Caki2 (cell line): ENCODE measurements at places on chromosomes 7 and 10. TPM values are rescaled to one million over a fixed set of nuclear protein-coding genes. Genes with fewer than 3 reads are reported as not detected.

- DNase-seq: no peak
These were observed 95.9 kb downstream of the CHRM2 start for GRCh38 chr7:136964347-136964746.

- DNase-seq: peak; percentile 54
These were observed 12.2 kb upstream of the CAV1 start for GRCh38 chr7:116512520-116513188.

DNA sequence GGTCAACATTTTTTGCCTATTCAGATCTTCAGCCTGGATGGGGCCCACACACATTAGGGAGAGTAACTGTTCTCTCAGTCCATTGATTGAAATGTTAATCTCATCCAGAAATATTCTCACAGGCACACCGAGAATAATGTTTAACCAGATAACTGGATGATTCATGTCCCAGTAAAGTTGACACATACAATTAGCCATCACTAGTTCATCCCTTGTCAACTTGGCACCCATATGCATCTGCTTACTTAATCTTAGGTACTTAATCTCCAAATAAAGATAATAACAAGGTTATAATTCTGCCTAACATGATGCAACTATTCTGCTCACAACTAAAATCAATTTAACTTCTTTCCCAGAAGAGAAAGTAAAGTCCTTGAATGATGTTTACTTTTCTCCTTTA lies 502.6 kb downstream of the ADRA2A start:
- DNase-seq: peak; percentile 35

DNA sequence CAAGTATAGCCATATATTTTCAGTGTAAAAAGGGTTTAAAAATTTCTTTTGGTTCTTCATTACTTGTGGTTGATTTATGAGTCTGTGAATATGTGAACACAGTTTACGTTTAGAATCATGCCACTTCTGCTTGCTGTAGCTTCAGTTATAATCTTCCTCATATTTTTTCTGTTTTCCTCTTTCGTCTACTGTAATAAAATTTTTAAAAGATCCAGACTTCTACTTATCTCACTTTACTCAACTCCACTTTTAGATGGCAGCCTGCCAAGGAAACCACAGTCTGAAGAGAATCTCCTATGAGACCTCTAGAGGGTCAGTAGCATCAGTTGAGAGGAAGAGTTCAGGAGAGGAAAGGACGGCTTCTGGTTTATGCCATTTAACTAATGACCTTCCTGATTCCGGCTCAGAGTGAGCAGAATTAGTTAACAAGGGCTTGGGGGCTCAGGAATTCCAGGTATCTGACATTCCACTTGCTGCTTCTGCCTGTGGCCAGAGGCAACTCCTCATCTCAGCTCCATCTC lies 21.4 kb downstream of the CREB5 start:
- peak; percentile 62 for DNase-seq

GRCh38 chr10:70804421-70804808 lies 11.3 kb upstream of the SGPL1 start:
- no peak for DNase-seq

DNA sequence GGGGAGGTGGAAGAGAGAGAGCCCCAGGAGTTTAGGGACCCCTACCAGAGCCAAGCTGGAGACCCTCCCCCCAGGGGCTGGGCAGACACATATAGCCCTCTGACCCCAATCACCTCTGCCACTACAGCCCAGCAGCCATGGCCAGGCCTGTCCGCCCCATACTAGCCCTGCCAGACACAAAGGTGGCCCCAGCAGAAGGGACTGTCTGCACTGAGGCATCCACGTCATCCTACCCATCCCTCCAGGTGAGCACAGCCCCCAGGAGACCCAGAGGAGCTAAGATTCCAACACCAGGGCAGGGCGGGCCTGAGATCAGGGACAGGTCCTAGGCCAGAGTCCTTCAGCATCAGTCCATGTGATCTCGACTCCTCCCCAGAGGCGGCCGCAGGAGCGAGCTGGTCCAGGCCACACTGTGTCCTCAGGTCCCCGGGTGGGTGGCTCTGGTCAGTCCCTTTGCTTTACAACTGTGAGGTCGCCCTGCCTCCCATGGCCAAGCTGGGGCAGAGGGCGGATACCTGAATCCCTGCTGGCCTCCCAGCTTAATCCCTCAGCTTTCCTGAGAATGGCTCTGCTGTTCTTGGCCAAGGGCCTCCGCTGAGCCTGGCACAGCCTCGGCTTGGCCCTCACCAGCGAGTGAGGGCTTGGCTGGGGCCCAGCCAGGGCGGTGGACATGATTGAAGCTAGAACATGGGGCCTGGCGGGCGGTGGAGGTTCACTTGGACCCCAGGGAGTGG lies 14.3 kb upstream of the ELN start:
- no peak for DNase-seq

DNA sequence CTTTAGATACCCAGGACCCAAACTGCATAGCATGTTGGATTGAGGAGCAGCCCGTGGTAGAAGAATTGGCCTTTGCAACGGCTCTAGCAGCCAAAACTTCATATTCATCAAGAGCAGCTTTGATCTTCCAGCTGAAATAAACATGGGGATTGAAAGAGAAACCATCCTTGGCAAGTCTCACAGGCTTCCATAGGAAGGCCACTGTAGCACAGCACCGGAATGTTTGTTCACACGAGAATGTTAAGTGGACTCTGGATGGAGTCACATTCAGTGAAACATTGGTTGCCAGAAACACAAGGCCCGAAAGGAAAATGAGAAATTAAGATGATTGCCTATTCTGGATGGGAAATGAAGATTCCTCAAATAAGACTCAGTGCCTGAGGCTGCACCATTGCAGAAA lies 97.4 kb downstream of the RAB18 start:
- no peak for DNase-seq

The C10orf90 gene
- not detected in 2 replicates for total RNA-seq

DNA sequence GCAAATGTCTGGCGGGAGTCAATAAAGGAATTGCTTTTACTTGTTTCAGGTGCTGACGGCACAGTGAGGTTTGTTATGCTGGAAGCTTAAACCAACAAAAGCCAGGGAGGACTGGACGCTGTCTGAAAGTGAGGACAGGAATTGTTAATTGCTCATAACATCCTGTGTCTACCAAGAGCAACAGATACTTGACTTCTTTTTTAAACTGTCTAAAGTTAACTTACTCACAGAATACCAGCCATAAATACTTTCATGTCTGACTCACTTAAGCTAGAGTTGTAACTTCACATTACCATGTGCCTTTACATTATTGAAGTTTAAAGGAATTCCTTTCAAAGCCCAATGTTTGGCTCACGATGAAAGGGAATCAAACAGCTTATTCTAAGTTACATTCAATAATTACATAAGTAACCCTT lies 252.7 kb upstream of the SHH start:
- peak; percentile 35 for DNase-seq

The ERVW-1 gene
- not detected in 2 replicates for total RNA-seq

The GOLGA7B gene
- total RNA-seq: 5.1 and 5.4 TPM in 2 replicates

- no peak for DNase-seq
These were observed 46.4 kb upstream of the SEMA3E start for GRCh38 chr7:83695128-83695960.

The ELN gene
- 0.27 TPM in 1 of 2 replicates, not detected in the other for total RNA-seq

DNA sequence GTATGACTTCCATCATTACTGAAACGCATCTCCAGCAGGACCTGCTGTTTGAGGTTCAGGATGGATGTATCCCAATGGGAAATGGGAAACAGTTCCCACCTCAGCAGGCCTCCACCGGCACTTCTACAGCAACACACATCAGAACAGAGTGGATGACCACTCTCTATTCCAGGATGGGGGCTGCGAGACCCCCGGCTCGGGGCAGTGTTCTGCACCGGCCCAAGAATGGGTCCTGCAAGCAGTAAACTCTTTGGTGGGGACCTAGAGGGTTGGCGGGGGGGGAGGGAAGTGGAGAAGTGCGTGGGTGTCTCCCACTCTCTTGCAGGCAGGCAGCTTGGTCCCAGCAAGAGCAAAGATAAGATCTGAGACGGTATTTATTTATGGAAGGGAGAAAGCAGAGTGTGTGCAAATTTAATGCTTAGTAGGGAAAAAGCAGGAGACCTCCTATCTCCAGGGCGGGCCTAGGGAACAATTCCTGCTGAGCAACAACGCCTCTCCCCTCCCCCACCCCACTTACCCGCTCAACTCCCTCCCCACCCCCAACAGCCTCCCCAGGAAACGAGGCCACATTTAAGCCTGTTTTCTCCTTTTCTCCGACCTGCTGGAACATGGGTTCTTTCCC lies 4.0 kb downstream of the SFMBT2 start:
- no peak for DNase-seq

- no peak for DNase-seq
These were observed 7.4 kb upstream of the SMIM30 start for GRCh38 chr7:113125728-113126127.

DNA sequence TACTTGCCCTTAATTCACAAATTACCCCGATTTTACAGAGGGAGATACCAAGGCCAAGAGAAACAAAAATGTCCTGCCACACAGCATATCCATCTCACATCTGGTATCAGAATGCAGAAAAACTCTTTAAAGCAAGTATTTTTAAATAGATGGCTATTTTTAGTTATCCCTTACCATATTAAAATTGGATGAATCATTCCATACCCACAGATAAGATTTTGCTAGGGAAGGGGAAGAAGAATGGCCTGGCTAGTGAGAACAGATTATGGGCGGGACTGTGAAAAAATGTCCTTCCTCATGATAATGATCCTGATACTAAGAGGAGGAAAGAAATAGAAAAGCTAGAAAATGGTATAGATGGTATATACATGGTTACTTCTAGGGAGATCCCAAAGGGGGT lies 80.6 kb upstream of the GATAD1 start:
- no peak for DNase-seq

The MICALL2 gene
- 8.8 and 13.5 TPM in 2 replicates for total RNA-seq

GRCh38 chr7:69994886-69995542 lies 396.7 kb downstream of the AUTS2 start:
- no peak for DNase-seq

The ACHE gene
- total RNA-seq: not detected in 2 replicates

DNA sequence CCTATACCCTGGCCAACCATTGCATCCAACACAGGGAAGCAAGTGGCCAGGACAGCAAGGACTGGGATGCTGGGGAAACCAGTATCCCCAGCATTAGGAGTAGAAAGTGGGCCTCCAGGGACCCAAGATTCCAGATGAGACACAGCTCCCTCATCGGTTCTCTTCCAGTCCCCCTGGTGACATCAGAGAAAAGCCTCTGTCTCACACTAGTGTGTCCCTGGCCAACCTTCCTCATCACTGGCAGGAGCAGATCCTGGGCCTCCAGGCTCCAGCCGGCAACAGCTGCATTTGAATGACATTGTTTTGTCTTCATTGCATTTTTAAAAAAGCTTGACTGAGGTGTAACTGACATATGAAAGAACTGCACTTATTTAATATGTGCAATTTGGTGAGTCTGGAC lies 177.3 kb upstream of the LYZL2 start:
- no peak for DNase-seq

The NUTM2E gene
- not detected in 2 replicates for total RNA-seq

DNA sequence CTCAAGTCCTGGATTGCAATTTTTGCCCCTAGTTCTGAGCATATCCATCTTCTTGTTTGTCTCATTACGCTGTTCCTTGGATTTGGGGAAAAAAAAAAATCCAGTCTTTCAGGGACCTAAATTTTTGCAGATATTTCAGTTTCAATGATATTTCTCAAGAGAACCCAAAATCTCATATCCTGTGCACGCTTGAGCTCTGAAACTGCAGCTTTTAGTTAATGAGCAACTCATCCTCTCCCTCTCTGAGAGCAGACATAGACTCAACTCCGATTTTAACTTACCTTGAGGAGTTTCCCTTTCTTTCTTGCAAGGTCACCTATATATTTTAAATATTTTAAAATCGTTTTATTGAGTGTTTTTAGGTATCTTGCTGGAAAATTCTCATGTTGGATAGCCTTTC lies 200.3 kb downstream of the GALNT17 start:
- no peak for DNase-seq

- no peak for DNase-seq
These were observed 77.7 kb downstream of the CELF2 start for GRCh38 chr10:11095374-11095801.

The RBP4 gene
- total RNA-seq: 0.54 TPM in 1 of 2 replicates, not detected in the other

The ACSL5 gene
- not detected in 2 replicates for total RNA-seq

The RPA3 gene
- 78.6 and 92.9 TPM in 2 replicates for total RNA-seq

DNA sequence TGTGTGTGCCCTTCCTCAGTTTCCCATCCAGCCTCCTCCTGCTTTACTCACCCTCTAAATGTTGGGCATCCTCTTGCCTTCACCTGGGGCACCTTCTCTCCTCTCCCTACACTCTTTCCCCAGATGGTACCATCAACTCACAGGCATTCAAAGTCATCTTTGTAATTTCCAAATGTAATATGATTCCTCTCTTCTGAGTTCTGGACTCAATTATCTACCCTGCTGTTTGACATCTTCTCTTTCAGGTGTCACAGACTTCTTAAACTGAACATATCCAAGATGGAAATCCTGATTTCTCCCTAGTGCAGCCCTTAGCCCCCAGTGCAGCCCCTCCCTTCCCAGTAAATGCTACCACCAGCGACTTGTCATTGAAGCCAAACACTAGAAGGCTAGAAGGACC lies 422.8 kb downstream of the KCNMA1 start:
- DNase-seq: no peak

DNA sequence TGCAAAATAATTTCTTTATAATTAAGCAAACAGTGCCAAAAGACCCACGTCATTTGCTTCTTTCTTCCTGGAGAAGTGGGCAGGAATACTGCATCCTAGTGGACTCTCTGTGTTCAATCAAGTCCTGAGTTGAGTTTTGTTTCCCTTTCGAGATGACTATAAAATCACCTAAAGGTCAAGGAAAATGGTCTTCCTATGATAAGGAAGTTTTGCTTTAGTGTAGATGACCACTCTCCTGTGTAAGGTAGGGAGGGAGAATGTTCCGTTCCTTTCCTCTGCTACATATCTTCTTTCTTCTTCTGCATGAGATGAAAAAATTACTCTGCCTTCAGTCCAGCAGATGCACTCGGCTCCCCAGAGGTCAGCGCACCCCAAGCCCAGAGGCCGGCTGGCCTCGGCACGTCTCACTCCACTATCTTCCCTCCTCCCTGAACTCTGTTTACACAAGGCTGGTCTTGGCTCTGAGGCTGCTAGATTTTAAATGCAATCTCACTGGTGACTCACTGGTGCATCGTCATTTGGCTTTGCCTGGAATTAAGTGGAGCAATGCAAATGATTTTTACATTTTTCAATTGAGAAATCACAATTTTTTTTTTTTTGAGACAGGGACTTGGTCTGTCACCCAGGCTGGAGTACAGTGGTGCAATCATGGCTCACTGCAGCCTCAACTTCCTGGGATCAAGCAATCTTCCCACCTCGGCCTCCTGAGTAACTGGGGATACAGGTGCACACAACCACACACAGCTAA lies 18.6 kb upstream of the VDAC2 start:
- peak; percentile 90 for DNase-seq
